Activated gamma-delta T cell treated with Interleukin-2 at 50 U/mL for 16 hours (primary cell): ENCODE measurements at places on chromosomes 5 and 9.

GRCh38 chr5:10360686-10361085, 7.2 kb downstream of the MARCHF6 start:
- DNase-seq: no peak

GRCh38 chr5:130164966-130165365, 260.7 kb downstream of the CHSY3 start:
- DNase-seq: no peak

DNA sequence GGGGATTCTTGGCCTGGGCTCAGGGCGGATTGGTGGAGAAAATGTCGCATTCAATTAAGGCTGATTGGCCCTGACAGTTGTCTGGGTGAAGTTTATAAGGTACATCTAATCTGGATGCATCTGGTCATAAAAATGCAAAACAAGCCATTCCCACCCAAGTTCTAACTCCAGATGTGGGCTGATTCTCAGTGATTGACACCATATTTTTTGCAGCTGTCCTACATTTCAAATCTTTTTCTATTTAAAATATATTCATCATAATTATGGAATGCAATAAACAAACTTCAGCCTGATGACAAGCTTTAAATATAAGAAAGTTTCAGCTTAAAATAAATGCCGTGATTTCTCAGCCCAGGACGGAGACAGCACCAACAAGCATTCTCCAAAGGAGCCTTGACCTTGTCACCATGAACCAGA, 146.4 kb upstream of the SMIM23 start:
- no peak for DNase-seq

DNA sequence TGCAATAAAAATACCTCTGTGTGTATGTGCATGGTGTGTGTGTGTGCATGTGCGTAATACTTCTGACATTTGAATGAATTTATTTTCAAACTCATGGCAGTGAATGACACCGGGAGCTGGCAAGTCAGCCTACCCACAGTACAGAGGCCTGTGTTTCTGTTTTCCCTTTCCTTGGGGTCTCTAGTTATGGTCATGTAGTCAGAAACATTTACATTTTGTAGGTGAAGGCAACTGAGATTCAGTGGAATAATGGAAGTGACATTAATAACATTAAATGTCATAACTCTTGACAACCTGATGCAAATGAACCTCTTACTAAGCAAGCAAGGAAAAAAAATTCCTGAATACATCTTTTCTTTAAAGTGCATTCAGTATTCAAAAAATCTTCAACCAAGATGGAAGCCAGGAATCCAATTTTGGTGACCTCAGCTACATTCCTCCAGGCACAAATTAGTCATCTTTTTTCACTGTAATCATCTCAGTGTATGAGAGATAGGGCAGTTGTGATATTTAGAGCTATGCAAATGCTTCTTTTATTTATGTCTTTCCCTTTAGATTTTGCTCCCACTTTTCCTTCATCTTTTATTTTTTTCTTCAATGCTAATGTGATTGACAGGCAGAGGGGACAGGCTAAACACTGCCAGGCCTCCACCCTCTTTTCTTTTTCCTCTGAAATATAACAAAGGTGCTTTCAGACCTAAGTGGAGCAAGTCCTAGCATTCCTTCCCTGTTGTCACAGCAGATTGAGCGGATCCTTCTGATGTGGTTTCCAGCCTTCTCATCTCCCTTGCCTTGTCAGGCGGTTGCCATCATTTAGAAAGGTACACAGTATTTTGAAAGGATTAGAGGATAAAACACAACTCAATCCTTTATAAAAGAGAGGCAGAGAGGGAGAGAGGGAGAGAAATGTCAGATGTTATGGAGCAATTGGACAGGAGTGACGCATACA, 569.8 kb upstream of the ADAMTS16 start:
- DNase-seq: no peak

- no peak for DNase-seq
Observed at GRCh38 chr5:75670577-75670976, 46.7 kb downstream of the POC5 start.

GRCh38 chr5:127337876-127338275, 47.3 kb downstream of the MEGF10 start:
- DNase-seq: no peak

DNA sequence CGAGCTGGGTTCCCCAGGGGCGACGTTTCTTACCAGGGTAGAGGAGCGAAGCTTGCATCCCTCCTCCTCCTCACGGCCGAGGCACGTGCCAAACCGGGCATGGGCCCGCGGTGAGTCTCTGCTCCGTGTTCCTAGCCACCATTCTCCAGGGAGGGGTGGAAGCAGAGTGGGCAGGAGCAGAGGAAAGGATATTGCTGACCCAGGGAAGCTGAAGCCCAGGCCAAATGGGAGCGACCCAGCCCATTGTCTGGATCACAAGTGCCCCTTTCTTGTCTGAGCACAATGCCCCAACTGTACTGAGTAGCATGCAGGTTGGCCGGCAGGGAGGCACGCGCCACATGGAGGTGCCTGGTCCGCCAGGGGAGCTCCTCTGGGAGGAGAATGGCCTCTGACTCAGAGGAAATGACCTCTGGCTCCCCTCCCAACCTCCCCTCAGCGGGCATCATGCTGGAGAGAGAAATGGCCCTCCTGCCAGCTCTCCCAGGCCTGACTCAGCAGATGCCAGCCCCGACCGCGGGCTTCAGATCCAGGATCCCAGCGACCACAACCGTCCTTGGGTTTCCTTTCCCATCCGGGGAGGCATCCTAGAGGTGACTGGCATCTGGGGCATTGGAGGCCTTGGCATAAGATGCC, 1.1 kb downstream of the PRR7 start:
- DNase-seq: no peak

DNA sequence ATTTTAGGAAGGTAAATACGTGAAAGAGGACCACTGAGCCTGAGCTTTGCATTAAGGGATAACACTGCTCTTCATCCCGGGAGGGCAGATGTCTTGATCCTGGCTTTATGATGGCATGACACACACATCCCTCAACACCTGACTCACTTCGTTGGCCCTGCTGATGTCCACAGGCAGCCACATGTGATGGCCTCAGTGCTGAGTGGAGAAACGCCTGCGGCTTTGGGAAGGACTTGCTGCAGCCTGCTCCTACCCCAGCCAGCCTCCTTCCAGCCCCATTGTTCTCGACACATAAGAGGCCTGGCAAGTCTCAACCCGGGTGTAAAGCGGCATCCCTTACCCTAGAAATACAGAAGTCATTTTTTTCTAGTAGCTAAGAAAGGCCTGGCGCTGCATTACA, 169.0 kb downstream of the SYK start:
- no peak for DNase-seq

DNA sequence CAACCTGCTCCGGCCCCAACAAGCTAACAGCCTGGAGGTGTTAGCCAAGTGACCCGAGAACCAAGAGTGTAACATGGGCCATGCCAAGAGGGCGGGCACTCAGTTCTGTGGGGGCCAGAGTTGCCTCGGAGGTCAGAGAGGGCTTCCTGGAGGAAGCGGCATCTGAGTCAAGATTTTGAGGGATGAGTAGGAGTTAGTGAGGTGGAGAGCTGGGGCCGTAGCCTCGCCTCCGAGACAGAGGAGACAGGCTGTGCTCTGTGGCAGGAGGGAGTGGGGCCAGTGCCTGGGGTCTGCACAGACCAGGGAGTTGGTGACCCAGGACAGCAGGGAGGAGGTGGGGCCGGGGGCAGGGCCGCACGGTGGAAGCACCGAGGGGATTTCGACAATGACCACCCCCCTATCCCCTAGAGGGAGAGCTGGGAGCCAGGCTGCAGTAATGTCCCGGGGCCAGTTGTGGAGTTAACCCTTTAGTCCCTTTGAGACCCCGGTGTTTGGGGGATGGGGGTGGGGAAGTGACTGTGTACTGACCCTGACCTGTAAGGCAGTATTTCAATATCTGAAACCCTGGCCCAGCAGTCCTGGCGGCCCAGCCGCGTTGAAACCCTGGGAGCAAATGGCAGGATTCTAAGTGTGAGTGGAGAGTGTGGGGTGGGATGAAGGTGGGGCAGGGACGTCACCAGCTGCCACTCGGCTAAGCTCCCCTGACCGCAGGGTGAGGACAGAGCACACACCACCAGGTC, 148.7 kb upstream of the COL5A1 start:
- no peak for DNase-seq

DNA sequence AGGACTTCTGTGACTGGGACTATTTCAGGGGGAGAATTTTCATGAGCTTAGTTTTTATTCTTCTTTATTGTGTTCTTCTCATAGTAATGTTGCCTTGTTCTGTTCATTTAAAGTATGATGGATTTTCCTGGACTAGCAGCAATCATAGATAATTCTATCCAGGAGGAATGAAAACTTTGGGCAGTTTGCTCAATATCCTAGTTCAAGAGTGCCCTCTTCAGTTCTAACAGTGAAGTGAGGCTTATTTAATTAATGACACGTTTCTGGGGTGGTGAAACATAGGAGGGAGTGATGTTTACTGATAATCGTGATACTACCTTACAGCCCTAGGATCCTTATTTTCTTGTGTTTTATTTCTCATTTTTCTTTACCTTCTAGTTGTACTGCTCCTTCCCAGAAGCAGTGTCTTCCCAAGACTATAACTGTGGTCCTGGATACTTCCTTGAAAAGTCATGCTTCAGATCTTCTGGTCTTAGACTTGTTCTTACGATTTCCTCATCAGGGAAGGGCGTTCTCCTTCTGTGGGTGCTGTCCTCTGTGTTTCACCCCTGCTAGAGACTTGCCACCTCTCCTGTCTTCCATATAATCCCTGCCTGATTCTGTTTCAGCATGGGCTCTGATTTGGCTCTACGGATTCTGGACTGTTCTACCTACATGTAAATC, 57.4 kb downstream of the CFAP95 start:
- DNase-seq: no peak

DNA sequence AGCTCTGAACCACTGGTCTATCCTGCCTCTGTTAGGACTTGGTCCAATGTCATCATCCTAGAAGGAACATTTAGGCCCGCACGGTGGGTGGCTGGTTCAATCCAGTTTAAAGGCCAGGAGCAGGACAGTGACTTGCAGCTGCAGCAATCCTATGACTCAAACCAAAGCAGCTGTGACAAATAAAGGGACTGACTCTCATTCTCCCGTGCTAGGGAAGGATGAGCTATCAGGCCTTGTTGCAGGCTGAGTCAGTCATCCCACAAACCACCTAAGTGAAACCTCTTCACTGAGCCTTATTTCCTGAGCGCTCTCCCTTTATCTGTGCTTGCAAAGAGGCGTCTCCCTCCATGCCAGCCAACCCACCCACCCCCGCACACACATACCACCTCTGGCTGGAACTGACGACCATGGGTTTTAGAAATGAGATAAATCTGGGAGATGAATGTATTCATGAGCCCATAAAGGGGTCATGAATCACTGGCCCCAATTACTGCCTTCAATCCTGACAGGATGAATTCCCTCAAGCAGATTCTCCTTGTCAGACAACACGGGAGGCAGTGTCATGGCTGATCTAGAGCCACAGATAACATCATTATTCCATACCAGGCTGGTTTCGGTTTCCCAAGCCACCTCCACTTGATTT, 93.4 kb downstream of the KCNIP1 start:
- DNase-seq: no peak

- no peak for DNase-seq
Observed at GRCh38 chr9:12695474-12695873, 2.3 kb downstream of the TYRP1 start.

DNA sequence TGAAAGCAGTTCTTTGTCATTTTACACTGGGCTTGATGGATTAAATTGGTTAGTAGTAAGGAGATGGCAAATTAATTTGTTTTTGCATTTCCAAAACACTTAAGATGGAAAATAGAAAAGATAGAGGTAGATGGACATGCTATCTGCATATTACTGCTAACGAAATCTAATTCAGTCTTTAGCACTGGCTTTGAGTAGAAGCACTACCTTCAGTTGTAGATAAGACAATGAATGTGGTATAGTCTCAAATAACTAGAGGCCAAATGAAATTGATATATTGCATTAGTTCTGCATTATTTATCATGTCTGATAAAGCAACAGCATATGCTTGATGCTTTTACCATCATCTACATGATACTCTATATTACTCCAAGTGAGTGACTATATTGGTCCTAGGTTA, 33.4 kb downstream of the KIAA1958 start:
- DNase-seq: no peak

GRCh38 chr9:110844121-110844520, 175.5 kb downstream of the MUSK start:
- no peak for DNase-seq

GRCh38 chr9:128550770-128551656, 1.4 kb upstream of the SPTAN1 start:
- DNase-seq: no peak

GRCh38 chr5:125452991-125453390, 706.6 kb upstream of the ZNF608 start:
- no peak for DNase-seq

DNA sequence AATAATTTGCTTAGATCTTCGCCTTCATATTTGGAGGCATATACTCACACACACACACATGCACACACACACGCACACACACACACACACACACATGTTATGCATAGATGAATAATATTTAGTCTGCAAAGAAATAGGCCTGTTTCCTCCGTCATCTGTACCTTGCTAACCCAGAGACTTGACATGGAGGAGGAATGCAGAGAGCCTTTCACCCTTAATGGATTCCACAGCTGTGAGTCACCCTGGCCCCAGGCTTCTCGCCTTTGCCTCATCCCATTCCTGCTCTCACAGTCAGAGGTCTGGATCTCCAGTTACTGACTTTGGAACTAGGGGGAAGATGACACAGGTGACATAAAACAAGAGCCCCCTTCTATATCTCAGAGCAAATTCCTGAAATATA, 29.7 kb downstream of the ZNF462 start:
- no peak for DNase-seq

GRCh38 chr5:74311961-74312360, 328.6 kb downstream of the ENC1 start:
- no peak for DNase-seq

DNA sequence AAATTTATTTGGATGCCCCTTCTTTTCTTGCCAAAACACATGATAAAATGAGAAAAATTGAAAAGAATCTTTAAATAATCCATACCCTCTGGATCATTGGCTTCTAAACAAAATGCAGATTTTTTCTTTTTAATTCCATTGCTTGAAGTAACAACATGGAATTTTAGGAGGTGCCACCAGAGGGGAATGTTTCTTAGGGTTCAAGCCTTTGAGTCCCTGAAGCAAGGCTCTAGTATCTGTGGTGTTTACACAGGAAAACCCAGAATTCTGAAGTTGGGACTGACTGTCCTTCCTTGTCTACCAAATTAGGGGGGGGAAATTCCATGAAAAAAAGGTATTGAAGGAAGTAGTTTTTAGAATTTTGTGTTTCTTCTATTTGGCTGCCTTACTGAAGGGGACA, 69.4 kb downstream of the LMNB1 start:
- no peak for DNase-seq

GRCh38 chr5:143685246-143685815, 126.6 kb upstream of the HMHB1 start:
- no peak for DNase-seq

DNA sequence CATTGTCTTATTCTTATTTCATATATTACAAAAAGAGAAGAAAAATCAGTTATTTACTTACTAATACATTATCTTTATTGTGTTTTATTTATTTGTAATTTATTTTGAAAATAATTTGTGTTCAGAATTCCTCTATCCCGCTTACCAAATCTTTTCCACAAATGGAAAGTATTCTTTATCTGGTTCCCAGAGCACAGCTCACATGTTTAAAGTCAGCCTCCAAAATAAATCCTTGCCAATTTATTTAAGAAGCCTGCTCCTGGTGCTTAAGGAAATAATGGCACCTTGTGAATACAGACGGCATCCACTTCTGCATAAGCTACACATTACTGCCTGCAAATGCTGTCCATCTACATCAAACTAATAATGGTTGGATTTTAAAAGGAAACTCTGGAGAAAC, 435.4 kb downstream of the MTRR start:
- DNase-seq: no peak

GRCh38 chr9:129400001-129400970, 220.6 kb downstream of the C9orf50 start:
- no peak for DNase-seq
